ENCODE measurements at places on chromosomes 6 and 20.

- DNase-seq: no peak
Observed at GRCh38 chr6:121540210-121540609, 104.8 kb downstream of the GJA1 start.

- no peak for DNase-seq
Observed at GRCh38 chr6:125258651-125259353, 43.0 kb downstream of the HDDC2 start.

GRCh38 chr20:58235010-58235409 lies 6.6 kb upstream of the ANKRD60 start:
- DNase-seq: no peak

DNA sequence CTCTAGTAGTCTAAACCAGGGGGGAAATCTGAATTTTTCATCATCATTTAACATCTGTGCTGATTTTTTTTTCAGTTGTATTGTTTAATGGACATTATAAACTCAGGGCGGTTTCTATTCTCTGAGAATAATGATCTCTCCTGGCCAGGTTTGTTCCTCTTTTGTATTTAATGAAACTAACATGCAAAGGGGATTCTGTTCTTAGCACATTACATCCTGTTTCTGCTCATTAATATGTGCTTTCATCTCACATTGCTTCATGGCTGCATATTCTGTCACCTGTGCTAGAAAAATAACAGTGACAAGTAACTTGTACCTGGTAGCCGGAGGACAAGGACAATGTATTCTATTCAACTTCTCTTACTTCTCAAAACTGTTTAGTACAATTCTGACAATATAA lies 806 bp downstream of the HLA-DOB start:
- DNase-seq: no peak

DNA sequence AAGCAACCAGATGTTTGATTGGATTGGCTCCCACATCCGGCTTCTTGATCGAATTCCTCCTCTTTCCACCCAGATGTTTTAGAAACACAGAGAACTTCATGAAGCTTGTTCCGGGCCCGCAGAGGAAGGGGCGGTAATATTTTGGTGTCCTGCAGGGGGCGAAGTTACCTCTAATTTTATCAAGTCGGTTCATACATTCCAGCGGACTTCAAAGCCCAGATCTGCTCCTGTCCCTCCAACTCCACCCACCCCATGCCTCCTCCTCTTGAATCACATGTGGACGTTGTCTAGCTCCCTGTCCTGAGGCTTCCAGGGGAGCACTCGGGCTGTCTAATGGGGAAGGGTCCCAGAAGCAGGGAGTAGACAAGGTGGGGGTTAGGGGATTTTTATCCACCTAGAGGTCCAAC lies 2.9 kb upstream of the BMP6 start:
- peak; percentile 32 for DNase-seq

- DNase-seq: no peak
Observed at GRCh38 chr20:53412577-53413185, 181.0 kb downstream of the ZNF217 start.

GRCh38 chr6:149093643-149094042 lies 223.9 kb upstream of the TAB2 start:
- no peak for DNase-seq

DNA sequence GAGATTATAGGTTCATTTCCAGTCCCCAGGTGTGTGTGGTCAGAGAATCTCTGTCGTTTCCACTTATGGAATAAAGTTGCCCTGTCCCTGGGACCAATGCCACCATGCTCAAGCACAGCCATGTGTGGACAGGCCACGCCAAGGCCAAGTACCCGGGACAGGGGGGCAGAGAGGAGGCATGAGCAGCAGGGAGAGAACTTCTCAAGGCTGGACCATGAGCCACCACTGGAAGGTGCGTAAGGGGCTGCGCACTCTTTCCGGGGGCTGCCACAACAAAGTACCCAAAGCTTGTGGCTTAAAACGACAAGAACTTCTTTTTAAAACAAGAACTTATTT lies 209.2 kb upstream of the KCNQ5 start:
- no peak for DNase-seq

DNA sequence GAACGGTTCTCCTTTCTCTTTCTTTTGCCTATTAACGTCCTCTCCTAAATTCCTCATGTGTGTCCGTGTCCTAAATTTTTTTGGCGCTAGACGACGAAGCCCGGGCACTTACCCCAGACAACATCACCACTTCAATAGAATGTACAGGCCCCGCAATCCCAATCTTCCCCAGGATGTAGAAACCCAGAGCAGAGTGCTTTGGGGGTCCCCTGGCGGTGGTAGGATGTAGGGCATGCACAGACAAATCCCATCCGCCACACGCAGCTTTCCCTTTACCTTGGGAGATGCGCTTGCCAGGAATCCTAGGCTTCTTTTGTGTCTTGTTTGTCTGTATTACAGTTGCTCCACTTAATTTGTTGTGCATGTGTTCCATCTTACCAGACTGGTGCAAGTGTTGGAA lies 417.3 kb upstream of the ARID1B start:
- no peak for DNase-seq

- DNase-seq: no peak
Observed at GRCh38 chr20:16111852-16112412, 461.3 kb downstream of the KIF16B start.

DNA sequence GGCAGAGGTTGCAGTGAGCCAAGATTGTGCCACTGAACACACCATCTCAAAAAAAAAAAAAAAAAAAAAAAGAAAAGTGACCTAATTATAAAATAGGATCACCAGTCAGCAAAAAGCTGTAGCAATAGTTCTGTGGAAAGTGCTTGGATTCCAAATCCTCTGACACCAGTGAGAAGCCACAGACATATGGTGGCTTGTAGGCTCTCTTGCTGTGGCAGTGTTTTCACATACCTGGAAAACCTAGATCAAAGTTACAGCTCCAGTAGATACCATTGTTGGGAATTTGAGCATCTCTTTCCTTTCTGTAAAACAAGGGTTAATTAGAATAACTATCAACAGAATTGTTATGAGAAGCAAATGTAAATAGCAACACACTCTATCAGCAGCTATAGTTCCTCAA lies 4.1 kb downstream of the CCDC170 start:
- DNase-seq: no peak

- no peak for DNase-seq
Observed at GRCh38 chr6:34414999-34415858, 10.6 kb downstream of the RPS10 start.

- no peak for DNase-seq
Observed at GRCh38 chr20:31721408-31722256, 1.0 kb downstream of the BCL2L1 start.

DNA sequence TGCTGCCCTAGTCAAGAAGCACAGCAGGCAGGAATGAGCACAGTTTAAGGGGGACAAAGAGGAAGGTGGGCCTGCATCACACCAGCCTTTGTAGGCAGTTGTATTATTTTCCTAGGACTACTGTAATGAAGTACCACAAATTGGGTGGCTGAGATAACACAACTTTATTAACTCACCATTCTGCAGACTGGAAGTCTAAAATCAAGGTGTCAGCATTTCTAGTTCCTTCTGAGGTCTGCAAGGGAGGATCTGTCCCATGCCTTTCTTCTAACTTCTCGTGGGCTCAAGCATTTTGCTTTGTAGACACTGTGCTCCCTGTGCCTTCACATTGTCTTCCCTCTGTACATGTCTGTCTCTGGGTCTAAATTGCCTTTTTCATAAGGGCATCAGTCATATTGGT lies 488.5 kb upstream of the JARID2 start:
- no peak for DNase-seq

DNA sequence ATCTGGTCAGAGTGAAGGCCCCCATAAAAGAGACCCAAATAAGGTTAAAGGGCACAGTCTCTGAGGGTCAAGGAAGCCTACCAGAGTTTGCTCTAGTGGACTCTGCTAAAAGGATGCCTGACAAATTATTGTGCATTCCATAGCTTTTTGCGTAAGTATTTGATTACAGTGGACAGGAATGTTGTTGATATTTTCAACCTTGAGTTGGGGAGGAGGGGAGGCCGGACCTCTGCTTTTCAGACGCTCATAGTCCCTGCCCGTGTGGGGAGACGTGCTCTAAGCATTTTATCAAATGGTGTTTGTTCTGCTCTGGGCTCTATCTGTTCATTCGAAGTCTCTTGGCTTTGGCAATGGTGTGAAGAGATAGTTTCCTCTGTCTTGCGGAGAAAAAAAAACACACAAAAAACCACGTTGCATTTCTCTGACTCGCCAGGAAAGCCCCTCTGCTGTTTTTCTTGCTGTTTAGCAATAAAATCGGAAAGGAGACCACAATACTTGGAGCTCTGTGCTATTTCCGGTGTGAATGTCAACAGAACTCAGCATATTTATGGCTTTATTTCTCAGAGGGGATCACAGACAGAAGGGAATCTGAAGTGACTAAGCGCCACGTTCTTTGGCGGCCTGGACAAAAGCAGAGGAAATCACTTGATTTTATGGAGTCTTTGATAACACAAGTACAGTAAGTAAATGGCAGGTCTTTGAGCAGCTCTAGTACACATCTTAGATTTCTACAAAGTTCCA lies 159.8 kb downstream of the ZFP64 start:
- no peak for DNase-seq

- DNase-seq: no peak
Observed at GRCh38 chr20:14984768-14985622, 647.6 kb upstream of the FLRT3 start.

GRCh38 chr6:153084393-153084792 lies 46.7 kb downstream of the RGS17 start:
- DNase-seq: no peak

GRCh38 chr20:56702931-56703840 lies 74.1 kb downstream of the TFAP2C start:
- DNase-seq: no peak

DNA sequence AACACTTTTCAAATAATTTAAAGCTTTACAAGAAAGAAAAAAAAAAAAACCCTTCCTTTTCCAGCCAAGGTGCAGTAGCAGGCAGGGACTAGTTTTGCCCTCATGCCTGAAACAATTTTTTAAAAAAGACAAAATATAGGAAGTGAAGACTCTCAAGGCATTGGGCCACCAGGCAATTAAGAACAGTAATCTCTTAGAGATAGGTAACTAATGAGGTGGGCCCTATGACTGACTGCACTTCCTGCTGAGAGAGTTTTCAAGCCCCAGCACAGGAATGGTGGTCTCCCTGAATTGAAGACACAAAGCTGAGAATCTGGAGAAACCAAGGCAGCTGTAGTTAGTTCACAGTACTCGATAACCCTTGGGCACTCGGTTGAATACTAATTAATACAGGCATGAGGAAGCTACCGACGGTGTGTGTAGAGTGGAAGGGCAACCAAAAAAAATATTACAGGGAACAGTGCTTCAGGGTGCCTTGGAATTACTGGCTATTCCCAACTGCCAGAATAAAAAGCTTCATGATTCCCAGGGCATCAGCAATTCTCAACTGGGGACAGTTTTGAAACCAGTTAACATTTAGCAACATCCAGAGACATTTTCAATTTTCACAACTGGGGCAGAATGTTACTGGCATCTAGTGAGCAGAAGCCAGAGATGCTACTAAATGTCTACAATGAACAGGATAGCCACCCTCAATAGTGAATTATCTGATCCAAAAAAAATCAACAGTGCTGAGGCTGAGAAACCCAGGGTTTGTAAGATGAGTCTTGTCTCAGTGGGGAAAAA lies 36.0 kb upstream of the PLN start:
- DNase-seq: no peak

- DNase-seq: no peak
Observed at GRCh38 chr6:163820745-163821458, 406.4 kb downstream of the QKI start.

GRCh38 chr6:39137245-39137644 lies 22.3 kb upstream of the SAYSD1 start:
- peak; percentile 26 for DNase-seq

GRCh38 chr6:92496527-92496926 lies 922.8 kb downstream of the EPHA7 start:
- no peak for DNase-seq

DNA sequence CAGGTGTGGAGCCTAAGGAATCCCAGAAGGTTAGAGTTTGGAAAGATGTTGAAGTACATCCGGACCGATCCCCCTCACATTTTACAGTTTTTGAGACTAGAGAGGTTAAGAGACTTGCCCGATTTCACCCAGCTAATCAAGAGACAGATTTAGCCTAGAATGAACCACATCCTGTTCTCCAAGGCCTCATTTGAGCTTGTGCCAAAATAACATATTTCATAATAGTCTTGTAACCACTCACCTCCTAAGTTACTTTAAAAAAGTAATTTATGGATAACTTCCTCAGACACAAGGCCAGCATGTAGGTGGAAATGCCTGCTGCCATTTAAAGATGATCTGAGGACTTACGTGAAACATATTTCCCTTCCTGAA lies 39.8 kb upstream of the ARHGAP18 start:
- no peak for DNase-seq

GRCh38 chr6:63799313-63799712 lies 163.7 kb downstream of the PHF3 start:
- DNase-seq: no peak

- DNase-seq: no peak
Observed at GRCh38 chr6:33809594-33809993, 5.8 kb upstream of the MLN start.

GRCh38 chr20:21240394-21240793 lies 62.7 kb upstream of the XRN2 start:
- DNase-seq: no peak

DNA sequence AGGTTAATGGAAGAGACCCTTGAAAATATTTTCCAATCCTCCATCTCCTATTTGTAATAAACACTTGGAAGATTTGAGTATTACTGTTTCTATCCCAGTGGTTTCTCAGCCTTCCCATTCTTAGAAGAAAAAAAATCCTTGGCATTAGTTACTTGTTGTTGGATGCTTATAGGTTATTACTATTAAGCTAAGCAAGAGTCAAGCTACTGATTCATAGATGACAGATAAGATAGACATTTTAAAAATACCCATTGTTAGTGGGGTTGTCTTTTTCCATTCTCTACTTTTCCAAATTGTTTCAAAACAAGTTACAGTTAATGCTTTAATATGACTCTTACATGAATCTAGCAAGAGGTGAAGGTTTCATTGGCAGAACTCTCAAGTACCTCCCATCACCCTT lies 158.5 kb downstream of the HIVEP2 start:
- no peak for DNase-seq

GRCh38 chr20:62583424-62583920 lies 58.8 kb upstream of the SLCO4A1 start:
- no peak for DNase-seq

DNA sequence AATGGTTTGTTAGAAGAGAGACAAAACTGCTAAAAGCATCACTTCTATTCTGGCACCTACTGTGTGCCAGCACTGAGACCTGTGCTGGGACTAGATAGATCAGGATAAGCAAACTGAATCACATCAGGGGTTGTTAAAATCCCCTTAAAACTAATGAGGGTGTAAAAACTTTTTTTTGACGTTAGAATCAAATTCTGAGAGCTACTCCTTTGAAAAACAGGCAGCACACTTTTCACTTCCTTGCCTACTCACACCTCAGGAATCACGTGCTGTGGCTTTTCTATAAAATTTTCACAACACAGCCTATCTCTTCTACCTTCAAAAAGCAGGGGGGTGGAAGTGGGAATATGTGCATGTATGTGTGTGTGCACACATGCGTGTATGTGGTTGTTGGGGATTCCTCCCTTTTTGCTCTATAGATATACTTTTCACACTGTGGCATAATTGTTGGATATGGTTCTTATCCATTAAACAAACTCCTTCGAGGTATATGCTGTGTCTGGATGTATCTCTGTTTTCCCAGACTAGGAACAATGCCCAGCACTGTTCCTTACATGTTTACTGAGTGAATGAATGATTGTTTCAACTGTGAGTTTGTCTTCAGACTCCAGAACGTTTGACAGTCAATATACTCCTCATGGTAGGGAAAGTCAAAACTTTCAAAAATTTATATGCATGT lies 105.4 kb downstream of the FYN start:
- peak; percentile 53 for DNase-seq

- no peak for DNase-seq
Observed at GRCh38 chr20:24379484-24379927, 89.9 kb upstream of the SYNDIG1 start.

- no peak for DNase-seq
Observed at GRCh38 chr6:27296106-27296783, 15.8 kb downstream of the POM121L2 start.

All from thymus (tissue), 14 donors.